ENCODE measurements at places on chromosomes 13 and 19.

DNA sequence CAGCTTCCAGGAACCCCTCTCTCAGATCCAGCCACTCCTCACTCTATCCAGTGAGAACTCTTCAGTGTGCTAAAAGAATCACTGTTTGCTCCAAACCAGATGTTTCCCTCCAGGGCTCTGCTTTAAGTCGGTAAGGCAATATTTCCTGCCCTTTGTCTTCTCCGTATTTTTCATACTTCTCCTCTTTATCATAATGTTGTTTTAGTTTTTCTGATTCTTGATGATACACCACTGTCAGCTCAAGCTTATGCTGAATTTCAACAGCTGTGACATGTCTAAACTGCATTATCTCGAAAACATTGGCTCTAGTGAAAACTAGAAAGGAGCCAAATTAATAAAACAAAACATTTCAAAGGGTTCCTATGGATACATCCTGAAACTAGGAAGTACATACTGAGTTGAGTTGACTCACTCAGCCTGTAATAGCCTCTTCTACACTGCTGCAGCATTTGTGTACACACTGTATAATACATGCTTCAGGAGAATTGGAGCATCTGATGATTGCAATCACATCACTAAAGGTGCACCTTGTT lies 39.8 kb downstream of the GPR180 start:
- DNase-seq = peak; percentile 26
- no peaks in the 10 kb centered on the region for H3K27me3 ChIP-seq
- peaks cover 7% of the 10 kb centered on the region for H3K4me1 ChIP-seq
- no peak overlapping the region for H3K4me3 ChIP-seq

DNA sequence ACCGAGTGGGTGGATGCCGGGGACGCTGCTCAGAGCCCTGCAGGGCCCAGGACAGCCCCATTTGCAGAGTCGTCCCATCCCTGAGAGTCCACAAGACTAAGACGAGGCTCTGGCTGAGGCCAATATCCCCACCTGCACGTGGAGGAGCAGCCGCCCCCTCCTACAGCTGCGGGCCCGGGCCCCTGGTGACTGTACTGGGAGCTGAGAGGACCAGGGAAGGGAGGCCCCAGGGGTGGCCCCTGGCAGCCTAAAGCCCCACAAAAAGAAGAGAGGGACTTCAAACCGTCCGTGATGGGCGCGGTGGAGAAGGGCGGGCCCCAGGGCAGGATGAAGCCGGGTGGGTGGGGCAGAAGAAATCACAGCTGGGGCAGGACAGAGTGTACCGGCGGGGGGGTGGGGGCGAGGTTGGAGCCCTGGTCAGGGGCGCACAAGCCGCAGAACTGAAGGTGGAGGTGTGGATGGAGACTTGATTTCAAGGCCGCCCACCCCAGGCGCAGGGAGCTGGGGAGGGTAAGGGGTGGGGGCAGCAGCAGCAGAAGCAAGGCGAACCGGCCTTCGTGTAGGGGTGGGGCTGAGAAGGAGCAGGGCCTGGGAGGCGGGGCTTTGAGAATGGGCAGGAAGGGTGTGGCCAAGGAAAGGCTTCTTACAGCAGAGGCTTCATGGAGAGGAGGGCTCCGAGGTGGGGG lies 12.9 kb downstream of the CFD start:
- no peak overlapping the region for H3K27ac ChIP-seq
- H3K36me3 ChIP-seq = peaks cover 51% of the 10 kb centered on the region
- peaks cover 4% of the 10 kb centered on the region for H3K4me1 ChIP-seq
- no peak overlapping the region for H3K4me3 ChIP-seq

- H3K36me3 ChIP-seq = no peaks in the 10 kb centered on the region
- H3K4me1 ChIP-seq = no peaks in the 10 kb centered on the region
- H3K27me3 ChIP-seq = no peaks in the 10 kb centered on the region
- no peak overlapping the region for H3K4me3 ChIP-seq
- H3K27ac ChIP-seq = no peak overlapping the region
Measured at GRCh38 chr13:42377640-42378382, 105.9 kb downstream of the AKAP11 start.

DNA sequence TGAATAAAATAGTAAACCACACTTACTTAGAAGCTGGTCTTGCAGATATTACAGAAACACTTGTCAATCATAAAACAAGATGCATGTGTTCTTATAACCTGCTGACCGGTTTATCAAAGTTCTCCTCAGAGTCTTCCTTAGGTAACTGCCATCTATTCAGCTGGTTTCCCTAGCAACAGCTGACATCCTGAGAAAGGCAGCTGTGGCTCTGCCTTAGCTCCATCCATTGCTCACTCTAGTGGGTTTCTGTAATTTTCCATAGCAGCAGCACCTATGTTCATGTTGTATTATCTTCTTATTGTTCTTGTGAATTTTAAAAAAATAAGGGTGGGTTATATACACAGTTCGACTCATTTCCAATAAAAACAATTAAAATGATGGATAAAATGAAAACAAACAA lies 87.8 kb downstream of the RAP2A start:
- H3K4me1 ChIP-seq = no peaks in the 10 kb centered on the region
- H3K27me3 ChIP-seq = no peaks in the 10 kb centered on the region
- no peak overlapping the region for H3K27ac ChIP-seq
- H3K4me3 ChIP-seq = no peak overlapping the region
